ENCODE measurements at places on chromosomes 3 and 15.

DNA sequence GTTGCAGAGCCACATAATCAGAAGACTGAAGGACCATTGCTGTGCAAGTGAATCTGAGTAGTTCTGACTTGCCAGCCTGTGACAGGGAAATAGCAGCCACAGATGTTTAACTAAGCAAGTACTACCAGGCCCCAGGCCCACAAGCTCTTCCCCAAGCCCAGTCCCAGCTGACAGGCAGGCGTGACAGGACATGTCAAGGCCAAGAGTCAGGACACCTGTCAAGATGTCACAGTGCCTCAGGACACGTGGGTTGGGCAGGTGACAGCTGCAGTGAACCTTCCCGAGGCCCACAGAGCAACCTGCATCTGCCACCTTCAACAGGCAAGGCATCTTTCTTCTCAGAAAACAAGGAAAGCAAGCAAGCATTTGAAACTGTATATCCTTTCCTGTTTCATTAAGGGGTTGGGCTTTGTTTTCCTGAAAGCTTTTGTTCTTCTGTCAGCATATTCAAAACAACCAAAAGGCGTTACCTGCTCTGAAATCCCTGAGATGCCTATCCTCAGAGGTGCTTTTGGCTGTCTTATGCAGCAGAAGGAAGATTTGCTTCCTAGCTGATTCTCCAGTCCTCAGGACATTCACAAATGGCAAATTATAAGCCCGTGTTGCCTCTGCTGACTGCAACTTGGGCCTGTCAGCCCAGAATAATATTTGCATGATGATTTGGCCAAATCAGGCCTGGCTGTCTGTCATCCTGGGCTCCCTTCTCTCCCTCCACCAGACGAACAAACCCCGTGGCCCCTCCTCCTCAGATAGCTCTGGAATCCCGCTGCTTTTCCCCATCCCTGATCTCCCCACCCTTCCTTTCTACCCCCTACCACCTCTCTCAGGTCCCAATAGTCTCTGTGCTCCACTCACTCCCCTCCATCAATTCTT lies 171.8 kb upstream of the WNT5A start:
- peak; percentile 63 for DNase-seq

- DNase-seq: no peak
Measured at GRCh38 chr15:44501768-44502366, 35.1 kb upstream of the EIF3J start.

DNA sequence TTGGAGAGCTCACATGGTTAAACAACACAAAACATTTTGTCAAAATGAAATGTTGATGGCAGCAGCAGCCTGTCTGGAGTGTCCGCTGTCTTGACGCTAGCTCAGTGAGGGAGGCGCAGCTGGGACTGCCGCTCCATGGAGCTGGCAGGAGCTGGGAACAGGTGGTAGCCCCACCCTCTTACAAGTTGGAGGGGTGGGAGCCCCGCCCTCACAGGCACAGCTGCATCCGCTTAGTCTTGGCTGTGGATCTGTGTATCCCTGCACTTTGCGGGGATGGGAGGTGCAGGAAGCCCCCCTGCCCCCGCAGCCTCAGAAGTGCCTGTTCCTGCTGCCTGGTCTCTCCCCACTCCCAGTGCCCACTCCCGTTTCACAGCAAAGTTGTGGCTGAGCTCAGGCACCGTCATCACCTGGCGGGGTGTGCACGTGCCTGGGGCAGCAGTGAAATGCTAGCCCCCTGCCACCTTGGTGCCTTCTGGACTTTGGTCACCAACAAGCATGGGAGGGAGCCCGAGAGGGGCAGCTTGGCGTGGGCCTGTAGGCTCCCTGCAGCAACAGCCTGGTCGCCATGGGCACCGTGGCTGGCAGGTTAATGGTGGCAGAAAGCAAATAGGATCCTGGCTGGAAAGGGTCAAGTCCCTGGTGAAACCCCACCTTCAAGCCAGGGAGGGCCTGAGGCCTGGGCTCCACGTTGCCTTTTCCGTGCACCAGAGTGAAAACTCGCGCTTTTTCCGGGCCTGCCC lies 53.8 kb upstream of the CADM2 start:
- peak; percentile 46 for DNase-seq

- no peak for DNase-seq
Measured at GRCh38 chr3:183898028-183898431, 13.3 kb upstream of the PARL start.

- no peak for DNase-seq
Measured at GRCh38 chr3:40502034-40502433, 3.8 kb upstream of the ZNF620 start.

DNA sequence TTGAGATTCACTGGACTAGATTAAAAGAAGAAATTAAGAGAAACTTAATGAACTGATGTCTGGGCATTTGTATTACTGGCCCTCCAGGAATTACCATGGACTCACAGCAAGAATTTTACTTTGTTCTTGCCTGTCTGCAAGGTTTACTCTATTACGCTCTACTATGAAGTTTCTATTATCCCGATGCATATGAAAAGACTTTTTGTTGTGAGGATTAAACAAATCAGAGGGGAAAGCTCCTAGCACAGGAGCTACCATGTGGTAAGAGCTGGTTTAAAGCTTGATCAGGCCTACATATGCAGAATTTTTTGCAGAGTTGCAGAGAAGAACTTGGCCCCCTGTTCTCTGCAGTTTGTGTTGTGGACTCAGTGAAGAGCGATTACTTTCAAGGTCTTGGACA lies 61.7 kb upstream of the PTX3 start:
- DNase-seq: no peak

DNA sequence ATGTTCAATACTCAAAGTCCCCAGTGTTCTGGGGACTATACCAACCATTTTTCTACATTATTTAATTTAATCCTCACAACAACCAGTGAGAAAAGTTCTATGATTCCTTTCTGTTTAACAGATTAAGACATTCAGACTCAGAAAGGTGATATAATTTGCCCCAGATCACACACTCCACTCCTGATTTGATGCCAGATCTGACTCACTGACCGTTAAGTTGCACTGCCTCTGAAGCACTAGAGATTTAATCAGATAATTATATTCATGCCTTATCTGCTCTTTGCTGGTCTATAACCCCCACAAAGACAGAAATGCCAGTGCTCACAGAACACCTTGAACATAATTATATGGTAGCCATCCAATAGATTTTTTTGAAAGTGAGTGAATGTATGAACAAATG lies 501.0 kb downstream of the IGSF11 start:
- no peak for DNase-seq

- DNase-seq: no peak
Measured at GRCh38 chr3:80733522-80734176, 965.9 kb upstream of the ROBO1 start.

DNA sequence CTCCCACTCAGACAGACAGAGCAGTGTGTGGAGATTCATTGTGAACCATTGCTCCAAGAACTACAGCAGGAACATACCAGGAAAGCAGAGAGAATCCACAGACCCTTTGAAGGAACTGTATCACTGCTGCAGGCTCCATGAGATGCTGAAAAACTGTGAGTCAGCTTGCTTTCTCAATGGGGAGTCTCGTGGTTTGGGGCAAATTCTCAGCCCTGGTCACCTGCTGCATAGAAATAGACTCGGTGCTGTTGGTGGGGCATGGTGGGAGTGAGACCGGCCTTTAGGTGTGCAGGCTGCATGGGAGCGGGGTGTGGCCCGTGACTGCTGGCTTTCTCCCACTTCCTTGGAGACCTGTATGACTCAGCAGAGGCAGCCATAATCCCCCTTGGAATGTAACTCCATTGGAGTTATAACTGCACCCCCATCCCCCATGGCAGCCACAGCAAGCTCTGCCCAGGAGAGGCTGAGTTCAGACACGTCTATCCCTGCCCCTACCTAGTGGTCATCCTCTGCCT lies 35.6 kb downstream of the ALCAM start:
- DNase-seq: no peak
